Left colon (tissue), 2 donors: ENCODE measurements at places on chromosomes 2 and 18. TPM values are rescaled to one million over a fixed set of nuclear protein-coding genes. Genes with fewer than 3 reads are reported as not detected.

The EFHD1 gene
- 2.7 TPM for total RNA-seq

The SPDYA gene
- 1.5 TPM for total RNA-seq

The UGT1A8 gene
- 19.3 TPM for total RNA-seq

The TMEM37 gene
- 71.8 TPM for total RNA-seq

The ITPRIPL1 gene
- 0.58 TPM for total RNA-seq

The PLCL1 gene
- total RNA-seq: 1.1 TPM

The POTEI gene
- total RNA-seq: 0.08 TPM

The PLA2R1 gene
- 11.4 TPM for total RNA-seq

- no peak for DNase-seq
Observed at GRCh38 chr2:160298960-160299359, 98.9 kb upstream of the ITGB6 start.

DNA sequence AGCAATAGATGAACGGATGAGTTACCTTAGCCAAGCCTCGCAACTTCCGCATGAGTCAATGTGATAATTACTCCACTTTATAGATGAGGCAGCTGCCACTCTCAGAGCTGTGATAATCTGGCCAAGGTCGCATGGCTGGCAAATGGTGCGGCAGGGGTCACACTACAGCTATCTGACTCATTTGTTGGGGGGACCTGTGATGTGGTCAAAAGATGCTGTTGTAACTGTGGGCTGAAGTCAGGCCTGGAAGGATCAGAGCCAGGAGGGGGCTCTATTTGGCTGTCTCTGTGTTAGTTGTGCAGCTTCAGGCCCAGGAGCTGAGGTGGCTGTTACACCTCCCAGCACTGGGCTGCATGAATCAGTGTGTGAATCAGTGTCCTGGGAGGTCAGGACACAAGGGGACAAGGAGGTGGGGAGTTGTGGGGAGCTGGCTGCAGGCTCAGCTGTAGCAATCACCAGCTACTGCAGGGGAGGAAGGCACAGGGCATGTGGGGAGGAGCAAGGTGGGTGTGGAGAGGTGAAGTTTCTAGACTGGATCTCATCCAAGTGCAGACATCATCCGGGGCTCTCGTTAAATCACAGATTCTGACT lies 33.1 kb downstream of the NGEF start:
- peak; percentile 78 for DNase-seq

- no peak for DNase-seq
Observed at GRCh38 chr2:215684448-215685237, 248.8 kb upstream of the FN1 start.

DNA sequence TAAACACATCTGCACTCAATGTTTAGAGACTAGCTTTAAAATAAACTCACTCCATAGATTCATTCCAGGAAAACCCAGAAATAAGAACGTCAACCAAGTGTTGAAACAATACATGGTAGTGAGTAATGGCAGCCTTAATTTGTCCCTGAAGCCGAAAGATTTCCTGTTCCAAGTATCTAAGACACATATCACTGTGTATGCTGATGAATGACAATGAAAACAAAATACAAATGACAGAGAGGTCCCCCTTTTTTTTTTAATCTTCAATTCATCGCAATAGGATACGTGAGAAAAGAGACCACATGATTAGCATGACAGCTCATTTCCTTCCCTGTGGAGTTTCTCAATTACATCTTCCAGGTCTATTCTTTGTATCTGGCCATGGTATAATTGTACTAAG lies 160.5 kb upstream of the STK17B start:
- no peak for DNase-seq

DNA sequence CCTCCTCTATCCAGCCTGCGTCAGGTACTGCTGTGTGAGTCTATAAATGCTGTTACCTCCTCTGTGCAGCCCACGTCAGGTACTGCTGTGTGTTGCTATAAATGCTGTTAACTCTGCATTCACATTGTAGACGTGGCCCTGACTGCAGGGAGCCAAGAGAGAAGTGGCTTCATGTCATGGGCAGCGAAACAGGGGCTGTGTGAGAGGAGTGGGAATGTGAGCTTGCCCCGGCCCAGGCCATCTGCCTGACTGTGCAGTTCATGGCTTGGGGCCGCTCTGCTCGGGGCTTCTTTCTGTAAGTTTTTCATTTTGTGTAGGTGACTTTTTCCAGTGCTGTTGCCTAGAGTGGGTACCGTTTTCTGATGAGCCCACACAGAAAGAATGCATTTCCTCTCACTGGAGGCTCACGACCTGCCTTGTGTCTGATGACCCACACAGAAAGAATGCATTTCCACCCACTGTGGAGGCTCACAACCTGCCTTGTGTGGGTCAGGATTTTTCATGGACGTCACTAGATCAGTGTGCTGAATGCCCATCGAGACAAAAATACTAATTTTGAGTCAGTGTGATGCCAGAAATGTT lies 104.5 kb downstream of the SNTG2 start:
- no peak for DNase-seq

DNA sequence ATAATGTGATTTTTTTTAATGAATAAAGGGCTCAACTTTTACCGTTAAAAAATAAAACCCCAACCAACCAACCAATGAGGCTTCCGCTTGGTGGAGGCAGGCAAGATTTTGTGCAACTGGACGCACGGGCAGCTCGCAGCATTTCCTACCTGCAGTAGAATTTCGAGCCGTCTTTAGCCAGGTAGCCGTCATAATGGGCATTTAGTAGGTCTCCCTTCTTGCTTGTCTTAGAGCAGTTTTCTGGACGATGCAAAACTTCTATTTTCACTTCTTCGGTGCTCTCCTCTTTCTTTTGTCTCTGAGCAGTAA lies 316 bp downstream of the FKBP7 start:
- DNase-seq: peak; percentile 38

DNA sequence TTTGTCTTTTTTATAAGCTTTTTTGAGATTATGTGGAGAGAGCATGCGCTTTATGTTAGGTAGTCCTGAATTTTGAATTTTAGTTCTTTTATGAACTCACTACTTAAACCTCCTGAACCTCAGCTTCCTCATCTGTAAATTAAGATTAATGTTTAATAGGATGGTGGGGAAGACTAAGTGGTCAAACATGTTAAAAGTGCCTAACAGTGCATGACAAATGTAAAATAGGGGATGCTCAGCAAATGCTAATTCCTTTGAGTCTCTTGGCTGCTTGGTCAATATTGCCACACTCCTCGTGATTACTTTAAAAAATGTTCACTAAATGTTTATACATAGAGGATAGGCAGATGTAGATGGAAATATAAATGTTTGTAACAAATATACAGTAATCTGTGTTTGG lies 6.8 kb downstream of the BIRC6 start:
- DNase-seq: no peak

GRCh38 chr2:10897956-10898355 lies 13.8 kb upstream of the KCNF1 start:
- peak; percentile 5 for DNase-seq

DNA sequence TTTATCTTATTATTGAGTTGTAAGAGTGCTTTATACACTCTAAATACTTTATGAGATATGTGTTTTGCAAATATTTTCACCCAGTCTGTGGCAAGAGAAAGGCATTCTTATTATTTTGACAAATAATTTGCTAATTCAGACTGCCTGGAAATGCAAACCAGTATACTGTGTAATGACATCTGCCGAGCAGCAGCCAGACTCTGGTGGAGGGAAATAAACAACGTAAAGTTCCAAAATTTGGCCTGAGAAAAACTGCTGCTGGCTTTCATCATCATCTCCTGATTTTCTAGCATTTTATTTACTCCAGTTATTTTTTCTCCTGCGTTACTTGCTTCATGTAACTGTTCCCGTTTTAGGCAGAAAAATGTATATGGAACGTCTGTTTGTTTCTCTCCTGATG lies 161.6 kb downstream of the RNF152 start:
- DNase-seq: no peak

DNA sequence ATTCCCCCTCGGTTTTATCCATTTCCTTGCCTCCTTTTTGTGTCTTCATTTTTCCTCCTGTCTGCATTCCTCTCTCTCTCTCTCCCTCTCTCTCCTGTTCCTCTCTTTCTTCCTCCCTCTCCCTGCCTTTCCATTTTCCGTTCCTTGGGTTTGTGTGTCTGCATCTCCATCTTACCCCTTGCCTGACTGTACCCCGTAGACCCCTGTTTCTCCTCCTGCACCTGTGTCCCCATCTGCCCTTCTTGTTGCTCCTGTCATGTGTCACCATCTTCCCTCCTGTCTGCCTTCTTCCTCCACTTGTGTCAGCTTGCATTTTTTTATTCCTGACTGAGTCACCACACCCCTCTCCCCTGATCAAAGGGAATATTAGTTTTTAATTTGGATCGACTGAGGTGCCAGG lies 1.8 kb downstream of the CDK5R2 start:
- DNase-seq: no peak

- no peak for DNase-seq
Observed at GRCh38 chr2:23286031-23286757, 98.8 kb upstream of the KLHL29 start.

DNA sequence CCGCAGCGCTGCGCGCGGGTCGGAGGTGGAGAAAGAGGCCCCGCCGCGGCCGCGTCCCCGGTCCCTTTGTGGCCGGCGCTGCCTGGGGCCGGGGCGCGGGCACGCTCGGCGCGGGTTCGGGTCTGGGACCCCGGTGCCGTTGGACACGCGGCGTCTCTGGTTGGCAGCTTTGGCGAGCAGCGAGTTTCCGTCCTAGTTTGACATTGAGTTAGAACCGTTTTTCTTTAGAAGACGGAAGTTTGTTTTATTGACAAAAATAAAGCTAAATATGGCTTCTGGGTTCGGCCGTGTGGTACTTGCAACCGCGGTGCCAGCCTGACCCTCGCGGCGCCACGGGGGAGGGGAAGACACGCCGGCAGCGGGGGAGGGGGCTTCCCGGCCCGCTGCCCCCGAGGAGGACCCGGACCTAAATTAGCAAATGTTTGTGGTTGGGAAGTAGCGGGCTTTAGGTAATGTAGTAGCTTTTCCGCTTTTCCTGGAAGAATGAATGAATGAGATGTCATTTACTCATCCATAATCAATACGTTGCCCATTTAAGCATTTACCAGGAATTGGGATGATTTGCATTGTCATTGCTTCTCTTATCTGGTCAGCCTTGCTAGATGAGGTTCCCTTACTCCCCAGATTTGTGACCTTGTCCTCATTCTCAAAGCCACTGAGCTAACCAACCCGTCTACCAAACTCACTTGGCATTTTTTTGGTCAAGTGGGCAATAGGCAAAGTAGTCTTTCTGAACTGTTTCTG lies 530 bp downstream of the GALNT1 start:
- peak; percentile 55 for DNase-seq

DNA sequence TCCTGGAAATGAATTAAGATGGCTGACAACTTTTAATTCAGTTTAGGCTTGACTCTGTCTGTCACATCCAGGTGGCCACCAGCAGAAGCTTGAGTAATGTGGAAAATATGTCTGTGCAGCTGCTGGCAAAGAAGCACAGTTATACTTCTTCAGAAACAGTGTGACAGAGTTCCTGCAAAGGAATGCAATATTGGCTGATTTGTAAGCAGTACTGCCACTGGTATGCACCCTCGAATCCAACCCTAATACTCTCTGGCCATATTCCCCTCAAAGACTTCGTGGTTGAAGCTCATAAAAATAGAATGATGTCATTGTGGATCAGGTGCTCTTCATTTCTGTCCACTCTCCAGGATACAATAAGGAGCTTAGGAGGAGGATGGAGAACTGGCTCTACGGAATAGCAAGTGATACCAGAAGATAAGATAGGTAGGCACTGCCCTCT lies 86.2 kb downstream of the METTL8 start:
- DNase-seq: no peak
